ENCODE measurements at places on chromosomes 16 and 17.

GRCh38 chr16:59759296-59759695 lies 1025.2 kb upstream of the GOT2 start:
- no peak overlapping the region for H3K4me3 ChIP-seq
- H3K27me3 ChIP-seq, result no peaks in the 10 kb centered on the region
- no peaks in the 10 kb centered on the region for H3K4me1 ChIP-seq

- DNase-seq, result no peak
- peaks cover 60% of the 10 kb centered on the region for H3K4me1 ChIP-seq
- peak overlapping the region; percentile 89 for H3K27ac ChIP-seq
- no peaks in the 10 kb centered on the region for H3K27me3 ChIP-seq
- peaks cover 3% of the 10 kb centered on the region for H3K36me3 ChIP-seq
- no peak overlapping the region for H3K4me3 ChIP-seq
Observed at GRCh38 chr17:17120701-17121100, 78.4 kb downstream of the MPRIP start.

DNA sequence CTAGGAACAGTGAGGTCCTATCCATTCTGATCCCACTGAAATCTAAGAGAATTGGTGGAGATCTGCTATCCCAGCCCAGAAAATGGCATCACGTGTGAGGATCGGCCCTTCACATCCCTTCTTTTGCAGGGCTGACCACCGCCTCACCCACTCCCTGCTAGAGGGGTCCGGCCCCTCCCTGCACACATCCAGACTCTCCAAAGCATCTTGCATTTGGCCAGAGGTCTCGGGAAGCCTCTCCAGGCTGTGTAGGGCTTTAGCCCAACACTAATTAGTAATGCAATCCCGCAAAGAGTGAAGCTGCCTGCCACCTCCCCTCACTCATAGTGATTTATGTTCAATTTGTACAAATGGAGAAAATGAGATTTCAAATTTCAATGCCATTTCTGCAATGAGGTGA lies 434.4 kb upstream of the ZFHX3 start:
- peaks cover 4% of the 10 kb centered on the region for H3K4me1 ChIP-seq
- H3K4me3 ChIP-seq, result no peak overlapping the region
- no peaks in the 10 kb centered on the region for H3K36me3 ChIP-seq
- DNase-seq, result no peak

DNA sequence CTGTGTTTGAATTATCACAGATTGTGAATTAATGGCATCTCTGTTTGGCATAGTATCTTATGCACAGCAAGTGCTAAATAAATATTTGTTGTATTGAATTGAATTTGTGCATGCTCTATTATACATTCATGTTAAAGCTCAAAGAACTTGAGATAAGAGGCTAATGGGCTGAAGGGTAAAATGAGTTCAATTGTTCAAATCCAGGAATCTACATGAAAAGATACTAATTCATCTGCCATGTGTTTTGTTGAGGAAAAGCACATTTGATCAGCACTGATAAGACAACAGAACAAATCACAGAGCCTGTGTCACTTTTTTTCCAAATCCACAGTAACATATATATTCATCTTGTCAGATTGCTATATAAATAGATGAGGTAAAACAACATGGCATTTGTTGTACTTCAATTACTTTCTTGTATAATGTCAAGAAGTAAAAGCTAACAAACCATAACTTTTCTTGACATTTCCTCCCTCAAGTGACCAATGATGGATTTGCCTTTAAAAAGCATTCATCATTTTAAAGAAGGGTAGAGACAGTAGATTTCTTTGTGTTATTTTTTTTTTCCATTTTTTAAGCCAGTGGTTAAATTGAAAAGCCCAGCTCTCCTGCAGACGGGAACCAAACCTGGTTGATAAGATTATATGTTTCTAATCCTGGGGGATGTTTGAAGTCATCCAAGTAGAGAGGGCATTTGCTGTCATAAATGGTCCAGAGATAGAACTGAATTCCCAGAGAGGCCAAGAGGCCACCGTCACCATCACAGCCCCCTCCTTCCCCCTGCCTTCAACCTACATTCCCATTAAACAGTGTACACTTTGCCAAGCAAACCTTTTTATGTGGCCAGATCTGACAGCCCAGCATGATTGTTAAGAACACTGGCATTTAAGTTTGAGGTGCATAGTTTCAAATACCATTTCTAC lies 123.0 kb downstream of the CHD9NB start:
- H3K4me3 ChIP-seq, result no peak overlapping the region
- no peak overlapping the region for H3K27ac ChIP-seq
- H3K27me3 ChIP-seq, result no peaks in the 10 kb centered on the region
- no peaks in the 10 kb centered on the region for H3K4me1 ChIP-seq
- H3K36me3 ChIP-seq, result no peaks in the 10 kb centered on the region

- no peak for DNase-seq
- H3K27ac ChIP-seq, result peak overlapping the region; percentile 81
Observed at GRCh38 chr17:39638317-39638716, 1.4 kb downstream of the STARD3 start.

Measured in activated naive CD8-positive, alpha-beta T cell treated with anti-CD3 and anti-CD28 coated beads, Interleukin-2, amount 10 ng/mL, durations not matched to agents 7 days and 5 days (primary cell).